Effector memory CD8-positive, alpha-beta T cell (primary cell): ENCODE measurements at places on chromosomes 16 and 17.

DNA sequence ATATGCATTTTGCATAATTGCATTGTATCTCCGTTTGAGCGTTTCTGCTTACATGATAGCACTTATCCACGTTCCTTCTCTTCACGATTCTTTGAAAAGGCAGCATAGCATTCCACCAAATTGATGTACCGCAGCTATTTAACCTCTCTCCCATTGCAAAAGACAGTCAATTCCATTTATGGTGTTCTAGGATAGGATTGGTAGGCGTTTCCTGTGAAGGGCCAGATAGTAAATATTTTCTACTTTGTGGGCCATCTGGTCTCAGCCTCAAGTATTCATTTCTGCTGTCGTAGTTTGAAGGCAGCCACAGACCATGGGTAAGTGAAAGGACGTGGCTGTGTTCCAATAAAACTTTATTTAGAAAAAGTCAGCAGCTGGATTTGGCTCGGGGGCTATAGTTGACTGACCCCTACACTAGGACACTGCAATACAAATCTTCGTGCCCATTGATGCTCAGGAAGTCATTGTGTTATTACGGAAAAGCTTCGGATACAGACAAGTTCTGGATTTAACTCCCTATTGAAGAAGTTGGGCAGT lies 10.1 kb downstream of the SNX29 start:
- no peak for DNase-seq

- DNase-seq = no peak
These were observed 29.8 kb upstream of the DNAH17 start for GRCh38 chr17:78607038-78607437.

DNA sequence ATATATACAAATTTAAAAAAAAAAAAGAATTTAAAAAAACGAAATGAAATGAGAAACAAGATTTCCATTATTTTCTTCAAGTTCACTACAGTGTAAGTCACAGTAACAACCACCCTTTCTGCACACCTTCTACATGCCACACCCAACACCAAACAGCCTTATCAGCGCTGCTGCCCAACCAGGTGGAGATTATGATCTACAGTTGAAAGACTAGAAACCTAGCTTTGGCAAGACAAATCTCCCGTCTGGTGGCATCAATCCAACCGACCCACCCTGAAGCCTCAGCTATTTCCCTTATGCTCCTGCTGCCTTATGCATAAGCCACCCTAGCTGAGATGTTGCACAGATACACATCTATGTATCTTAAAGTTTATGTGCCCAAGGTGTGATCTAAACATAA lies 60.8 kb downstream of the PARN start:
- DNase-seq = no peak

DNA sequence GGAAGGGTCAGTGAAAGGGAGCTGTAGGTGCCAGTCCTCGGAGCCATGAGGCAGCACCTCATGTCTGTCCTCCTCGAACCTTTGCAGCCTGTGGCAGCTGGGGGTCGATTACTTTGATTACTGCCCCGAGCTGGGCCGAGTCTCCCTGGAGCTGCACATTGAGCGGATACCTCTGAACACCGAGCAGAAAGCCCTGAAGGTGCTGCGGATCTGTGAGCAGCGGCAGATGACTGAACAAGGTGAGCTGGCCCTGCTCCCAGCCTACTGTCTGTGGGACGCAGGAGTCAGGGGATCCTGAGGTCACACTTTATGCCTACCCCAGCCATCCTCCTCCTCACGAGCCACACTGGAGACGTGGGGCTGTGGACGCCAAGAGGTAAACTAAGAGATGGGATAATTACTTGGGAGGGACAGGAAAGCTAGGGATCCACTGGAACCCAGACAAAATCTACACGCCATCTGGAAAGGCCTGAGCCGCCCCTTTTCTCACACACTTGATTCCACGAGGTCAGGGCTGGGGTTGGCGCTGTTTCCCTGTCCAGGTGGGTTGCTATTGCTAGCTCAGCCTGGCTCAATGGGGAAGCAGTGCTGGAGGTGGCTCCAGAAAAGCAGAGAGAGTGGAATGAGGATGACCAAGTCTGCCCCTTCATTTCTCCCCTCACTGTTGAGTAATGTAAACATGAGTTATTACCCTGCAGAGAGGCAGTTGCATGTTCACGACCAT lies 26.4 kb downstream of the NUP85 start:
- DNase-seq = no peak

DNA sequence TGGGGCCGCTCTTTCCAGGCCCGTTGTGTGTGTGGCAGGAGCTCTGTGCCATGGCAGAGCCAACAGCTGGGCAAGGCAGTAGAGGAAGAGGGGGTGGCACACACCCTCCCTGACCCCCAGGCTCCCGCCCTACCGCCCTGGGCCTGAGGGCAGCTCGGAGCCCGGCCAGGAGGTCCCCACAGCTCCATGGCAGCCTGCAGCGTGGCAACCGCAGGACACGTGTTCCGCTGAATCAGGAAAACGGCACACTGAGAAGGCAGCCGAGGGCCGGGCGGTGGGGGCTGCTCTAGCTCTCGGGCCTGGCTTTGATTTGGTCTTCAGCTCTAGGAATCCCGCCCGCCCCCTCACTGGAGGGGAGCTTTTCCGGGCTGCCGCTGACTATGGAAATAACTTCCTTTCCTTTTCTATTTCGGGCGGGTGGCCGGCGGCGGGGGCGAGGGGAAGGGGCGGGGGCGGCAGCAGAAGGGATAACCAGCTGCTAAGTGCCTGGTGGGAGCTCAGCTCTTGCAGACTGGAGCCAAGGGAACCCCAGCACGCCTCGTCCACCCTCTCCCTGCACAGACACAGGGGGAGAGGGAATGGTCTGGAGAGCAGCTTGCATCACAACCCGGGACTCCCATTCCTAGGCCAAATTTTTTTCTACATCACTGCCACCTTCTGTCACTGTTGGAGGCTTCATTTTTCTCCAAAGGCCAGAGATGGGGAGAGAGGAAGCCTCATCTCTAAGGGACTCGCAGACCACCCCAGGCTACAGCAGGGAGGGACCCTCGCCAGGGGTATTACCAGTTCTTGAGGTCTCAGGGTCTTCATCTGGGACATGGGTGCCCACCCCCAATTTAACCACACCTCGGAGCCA lies 24.8 kb upstream of the MRPS23 start:
- DNase-seq = no peak

DNA sequence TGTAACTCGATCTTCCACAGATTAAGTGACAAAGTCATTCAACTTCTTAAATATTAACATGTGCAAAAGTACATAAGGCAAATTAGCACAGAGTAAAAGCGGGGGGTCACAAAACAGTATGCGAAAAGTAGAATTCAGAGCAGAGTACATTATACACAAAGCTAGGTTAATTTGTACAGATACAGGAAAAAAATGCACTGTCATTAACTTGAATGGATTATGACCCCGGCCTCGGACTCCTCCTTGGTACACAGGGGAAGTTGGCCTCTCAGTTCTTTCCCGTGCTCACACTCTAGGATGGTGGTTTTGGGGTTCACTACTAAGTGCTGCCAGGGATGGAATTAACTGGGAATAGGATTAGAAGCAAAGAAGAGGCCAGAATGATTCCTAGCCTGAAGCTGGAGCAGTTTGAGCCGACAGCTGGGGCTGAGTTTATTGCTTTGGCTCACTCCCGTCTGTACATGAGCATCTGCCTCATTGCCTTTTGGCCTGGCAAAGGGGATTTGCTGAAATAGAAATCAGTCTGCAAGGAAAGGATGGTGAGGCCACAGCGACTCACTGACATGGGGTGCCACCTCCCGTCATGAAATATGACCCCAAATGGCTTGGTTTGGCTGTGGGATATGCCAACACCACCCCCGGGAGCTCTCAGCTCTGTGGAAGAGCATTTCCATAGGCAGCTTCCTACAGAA lies 23.6 kb downstream of the NTN1 start:
- no peak for DNase-seq

- DNase-seq = no peak
These were observed 90.5 kb downstream of the NPIPB11 start for GRCh38 chr16:29315916-29316517.

GRCh38 chr16:88589441-88589840 lies 19.2 kb downstream of the ZC3H18 start:
- DNase-seq = no peak

DNA sequence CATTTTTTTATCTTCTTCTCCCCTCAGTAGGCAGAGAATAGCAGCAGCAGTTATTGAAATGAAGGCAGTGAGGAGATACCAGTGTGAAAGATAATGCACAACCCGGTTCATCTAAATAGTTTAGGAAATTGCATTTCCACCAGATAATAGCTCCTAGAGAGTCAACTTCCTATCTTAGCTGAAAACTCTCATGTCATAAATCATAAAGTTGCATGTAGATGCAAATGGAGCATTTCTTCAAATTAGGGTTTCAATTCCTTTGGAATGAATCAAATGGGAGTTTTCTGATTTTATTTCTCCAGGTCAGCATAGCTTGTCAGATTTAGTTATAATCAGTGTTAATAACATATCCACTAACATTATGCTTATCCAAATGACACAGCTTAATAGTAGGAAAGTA lies 335.3 kb downstream of the CNTNAP4 start:
- no peak for DNase-seq

DNA sequence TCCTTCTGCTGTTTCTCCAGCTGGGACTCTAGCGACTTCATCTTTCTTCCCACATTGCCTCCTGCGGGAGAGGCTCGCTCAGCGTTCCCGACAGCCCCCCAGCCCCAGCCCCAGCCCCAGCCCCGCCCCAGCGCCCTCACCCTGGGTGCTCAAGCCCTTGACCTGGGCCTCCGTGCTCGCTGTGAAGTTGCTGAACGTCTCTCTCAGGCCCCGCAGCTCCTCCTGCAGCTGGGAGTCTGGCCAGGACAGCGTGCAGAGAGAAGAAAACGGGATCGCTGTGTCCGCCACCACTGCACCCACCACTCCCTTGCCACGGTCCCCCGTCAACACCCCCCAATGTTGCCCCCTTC lies 2.4 kb downstream of the ASGR1 start:
- no peak for DNase-seq

DNA sequence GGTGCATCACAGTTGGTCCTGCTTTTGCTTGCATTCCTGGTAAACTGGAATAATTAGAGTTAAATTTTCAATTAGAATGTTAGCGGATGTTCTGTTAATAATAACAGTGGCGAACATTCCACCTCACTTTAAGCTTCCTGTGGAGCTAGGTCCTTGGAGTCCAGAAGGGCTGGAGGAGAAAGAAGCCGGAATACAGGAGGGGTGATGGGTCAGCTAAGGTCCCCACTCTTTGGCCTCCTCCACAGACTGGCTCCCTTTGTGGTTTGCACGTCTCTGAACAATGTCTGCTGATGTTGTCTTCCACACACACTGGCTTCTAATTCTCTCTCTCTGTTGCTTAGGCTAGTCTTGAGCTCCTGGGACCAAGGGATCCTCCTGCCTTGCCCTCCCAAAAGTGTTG lies 35.0 kb upstream of the ETV4 start:
- DNase-seq = no peak
